Activated naive CD4-positive, alpha-beta T cell (primary cell): ENCODE measurements at places on chromosomes 6 and 20.

- DNase-seq, result peak; percentile 3
Measured at GRCh38 chr6:6758915-6759654, 170.6 kb downstream of the LY86 start.

- DNase-seq, result no peak
Measured at GRCh38 chr20:58322083-58322482, 12.6 kb downstream of the RAB22A start.

- no peak for DNase-seq
Measured at GRCh38 chr20:53786071-53786444, 192.4 kb upstream of the ZNF217 start.

- no peak for DNase-seq
Measured at GRCh38 chr6:142888456-142888855, 56.5 kb downstream of the HIVEP2 start.

GRCh38 chr6:32845384-32845884 lies 1.6 kb upstream of the PSMB8 start:
- DNase-seq, result no peak
